ENCODE measurements at places on chromosomes 2 and 18.

DNA sequence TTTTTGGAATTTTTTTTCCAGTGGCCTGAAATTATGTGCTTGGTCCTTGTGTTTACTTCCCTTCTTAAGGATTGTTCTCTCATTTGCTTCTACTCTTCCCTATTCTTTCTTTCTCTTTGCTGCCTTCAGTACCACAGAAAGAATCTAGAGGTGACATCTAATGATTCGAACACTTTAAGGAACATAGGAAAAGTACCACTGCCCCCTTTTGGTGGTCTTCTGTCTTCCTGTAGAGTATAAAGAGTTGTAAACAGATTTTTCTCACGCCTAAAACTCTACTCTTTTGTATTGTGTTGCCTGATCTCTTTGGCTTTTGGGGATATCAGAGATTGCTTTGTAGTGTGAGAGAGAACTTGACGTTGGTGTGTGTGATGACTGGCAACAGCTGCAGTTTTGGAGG, 7.0 kb upstream of the SCTR start:
- DNase-seq, result no peak

GRCh38 chr2:134712299-134712698, 6.5 kb downstream of the TMEM163 start:
- no peak for DNase-seq

DNA sequence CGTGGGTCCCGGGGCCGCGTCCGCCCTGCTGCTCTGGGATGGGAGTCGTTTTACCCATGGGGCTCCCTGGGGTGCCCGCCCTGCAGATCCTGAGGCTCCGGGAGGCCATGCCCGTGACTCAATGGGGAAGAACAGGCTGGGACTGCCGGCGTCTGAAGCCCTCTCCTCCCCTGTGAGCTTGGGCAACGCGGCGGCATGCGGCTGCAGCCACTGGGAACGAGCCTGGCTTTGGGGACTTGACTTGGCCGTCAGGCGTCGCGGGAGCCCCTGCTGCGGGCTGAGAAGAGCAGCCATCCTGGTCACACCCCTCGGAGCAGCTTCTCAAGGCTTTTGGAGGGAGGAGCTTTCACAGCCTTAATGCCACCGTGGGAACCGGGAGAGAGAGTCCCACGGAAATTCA, 126.9 kb upstream of the CTDP1 start:
- no peak for DNase-seq

- DNase-seq, result no peak
Observed at GRCh38 chr2:47178341-47178740, 23.2 kb upstream of the STPG4 start.

GRCh38 chr2:188410504-188411235, 119.0 kb downstream of the GULP1 start:
- no peak for DNase-seq

Data from activated CD8-positive, alpha-beta memory T cell treated with anti-CD3 and anti-CD28 coated beads for 4 hours (primary cell).